ENCODE measurements at places on chromosomes 1 and 21.

- DNase-seq = no peak
These were observed 410.2 kb downstream of the MATN1 start for GRCh38 chr1:30313176-30313575.

DNA sequence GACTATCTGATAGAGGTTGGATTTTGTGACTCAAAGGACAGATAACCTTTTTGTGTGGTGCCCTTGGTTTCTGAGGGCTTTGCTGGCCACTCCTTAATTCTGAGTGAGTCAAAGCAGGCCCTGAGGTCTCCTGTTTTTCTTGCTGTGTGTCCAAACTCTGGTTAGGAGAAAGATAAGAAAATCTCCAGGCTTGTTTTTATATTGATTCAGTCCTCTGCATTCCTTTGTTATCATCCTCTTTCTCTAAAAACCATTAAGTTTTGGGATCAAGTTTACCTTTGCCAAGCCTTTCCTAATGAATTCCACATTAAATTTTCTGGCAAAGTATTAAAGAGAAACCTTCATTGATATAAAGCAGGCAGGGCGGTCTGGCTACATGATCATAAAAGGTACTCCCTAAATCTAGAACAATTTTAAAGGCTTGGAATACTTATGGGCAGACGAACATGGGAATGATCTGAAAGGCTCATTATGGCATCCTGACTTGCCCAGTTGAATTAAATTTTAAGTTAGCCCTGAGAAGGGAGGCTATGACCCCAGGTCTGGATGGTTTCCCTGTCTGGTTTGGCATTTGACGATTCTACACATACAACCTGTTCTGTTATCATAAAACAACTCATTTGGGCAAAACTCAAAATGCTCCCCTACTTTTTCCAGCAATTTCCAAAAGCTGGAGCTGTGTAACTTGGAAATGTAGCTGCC lies 20.8 kb downstream of the ZBTB8B start:
- no peak for DNase-seq

DNA sequence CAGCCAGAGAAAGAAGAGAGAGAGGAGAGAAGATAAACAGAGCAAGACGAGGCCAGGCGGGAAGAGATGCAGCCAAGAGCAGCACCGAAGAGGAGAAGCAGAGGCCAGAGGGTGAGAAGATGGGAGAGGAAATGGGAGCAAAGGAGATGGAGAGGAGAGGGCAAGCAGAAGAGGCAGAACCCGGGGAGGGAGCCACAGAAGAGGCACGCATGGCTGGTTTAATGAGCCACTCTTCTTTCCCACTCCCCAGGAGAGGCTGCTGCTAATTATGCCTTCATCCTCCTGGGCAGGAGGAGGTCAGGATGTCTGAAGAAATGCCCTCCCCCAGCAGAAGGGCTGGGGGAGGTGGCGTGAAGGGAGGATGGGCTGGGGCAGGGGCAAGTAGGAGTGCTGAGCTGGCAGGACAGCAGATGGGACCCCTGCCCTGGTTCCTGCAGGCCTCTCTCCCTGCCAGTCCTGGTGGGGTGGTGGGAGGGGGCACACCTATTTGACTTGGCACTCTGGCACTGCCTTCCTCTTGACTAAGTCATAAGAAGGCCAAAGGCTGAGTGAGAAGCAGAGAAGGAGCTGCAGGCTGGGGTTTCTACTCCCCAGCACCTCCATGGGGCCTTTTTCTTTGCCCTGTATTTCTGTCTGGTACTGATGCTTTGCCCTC lies 32.3 kb downstream of the KIRREL1 start:
- no peak for DNase-seq

DNA sequence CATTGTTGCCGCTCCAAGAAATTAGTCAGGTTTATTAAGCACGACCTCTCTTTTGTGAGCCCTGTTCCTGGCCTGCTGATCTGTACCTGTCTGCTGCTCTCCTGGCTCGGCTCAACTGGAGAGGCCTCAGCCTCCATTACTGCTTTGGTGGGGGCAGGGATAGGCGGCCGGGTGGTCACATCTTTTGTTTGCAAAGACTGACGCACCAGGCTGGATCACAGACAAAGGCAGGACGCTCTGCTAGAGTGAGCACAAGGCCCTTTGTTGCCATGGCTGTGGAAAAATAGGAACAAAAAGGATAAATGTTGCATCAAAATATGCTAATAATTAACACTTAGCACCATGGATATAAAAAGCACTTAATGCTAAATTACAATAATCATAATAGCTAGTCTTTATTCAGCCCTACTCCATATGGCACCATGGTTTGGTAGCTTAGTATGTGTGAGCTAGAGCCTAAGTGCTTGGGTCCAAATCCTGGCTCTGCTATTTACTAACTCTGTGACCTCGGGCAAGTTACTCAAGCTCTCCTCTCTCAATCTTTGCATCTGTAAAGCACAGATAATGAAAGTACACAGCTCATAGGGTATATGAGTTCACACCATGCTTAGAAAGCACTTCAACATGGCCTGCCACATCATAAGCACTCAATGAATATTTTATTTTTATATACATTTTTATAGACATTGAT lies 28.9 kb upstream of the HPDL start:
- no peak for DNase-seq

DNA sequence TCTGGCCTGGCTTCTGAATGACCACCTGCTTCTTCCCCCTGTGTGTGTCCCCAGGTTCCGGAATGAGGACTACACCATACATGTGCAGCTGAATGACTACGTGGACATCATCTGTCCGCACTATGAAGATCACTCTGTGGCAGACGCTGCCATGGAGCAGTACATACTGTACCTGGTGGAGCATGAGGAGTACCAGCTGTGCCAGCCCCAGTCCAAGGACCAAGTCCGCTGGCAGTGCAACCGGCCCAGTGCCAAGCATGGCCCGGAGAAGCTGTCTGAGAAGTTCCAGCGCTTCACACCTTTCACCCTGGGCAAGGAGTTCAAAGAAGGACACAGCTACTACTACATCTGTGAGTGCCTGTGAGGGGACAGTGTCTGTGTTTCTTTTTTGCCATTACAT lies 3.6 kb downstream of the EFNA1 start:
- DNase-seq = no peak

DNA sequence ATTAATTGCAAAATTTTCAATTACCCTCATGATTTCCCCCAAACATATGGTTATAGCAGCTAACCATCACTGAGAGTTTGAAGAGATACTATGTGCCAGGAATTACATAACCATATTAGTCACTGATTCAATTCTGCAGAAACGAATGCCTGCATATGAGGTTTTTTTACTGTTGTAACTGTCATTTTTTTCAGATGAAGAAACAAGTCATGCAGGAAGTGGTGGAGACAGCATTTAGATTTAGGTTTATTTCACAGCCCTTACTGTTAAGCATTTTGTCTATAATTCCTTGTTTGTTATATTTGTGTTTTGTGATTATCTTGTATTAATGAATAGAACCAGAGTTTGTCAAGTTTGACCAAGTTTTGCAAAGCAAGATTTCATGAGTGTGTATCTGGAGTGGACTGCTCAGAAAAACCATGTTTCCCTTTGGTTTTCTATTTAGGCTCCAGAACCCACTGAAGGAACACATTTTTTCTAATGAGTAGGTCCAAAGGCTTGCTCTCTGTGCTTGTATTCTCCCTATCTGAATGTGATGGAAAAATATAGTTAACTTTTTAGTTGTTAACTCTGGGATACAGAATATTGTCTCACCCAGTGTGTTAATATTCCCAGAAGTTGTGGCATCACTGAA lies 308.5 kb upstream of the ADAMTS5 start:
- DNase-seq = no peak

- DNase-seq = no peak
These were observed 47.1 kb downstream of the DYRK1A start for GRCh38 chr21:37413553-37414291.

DNA sequence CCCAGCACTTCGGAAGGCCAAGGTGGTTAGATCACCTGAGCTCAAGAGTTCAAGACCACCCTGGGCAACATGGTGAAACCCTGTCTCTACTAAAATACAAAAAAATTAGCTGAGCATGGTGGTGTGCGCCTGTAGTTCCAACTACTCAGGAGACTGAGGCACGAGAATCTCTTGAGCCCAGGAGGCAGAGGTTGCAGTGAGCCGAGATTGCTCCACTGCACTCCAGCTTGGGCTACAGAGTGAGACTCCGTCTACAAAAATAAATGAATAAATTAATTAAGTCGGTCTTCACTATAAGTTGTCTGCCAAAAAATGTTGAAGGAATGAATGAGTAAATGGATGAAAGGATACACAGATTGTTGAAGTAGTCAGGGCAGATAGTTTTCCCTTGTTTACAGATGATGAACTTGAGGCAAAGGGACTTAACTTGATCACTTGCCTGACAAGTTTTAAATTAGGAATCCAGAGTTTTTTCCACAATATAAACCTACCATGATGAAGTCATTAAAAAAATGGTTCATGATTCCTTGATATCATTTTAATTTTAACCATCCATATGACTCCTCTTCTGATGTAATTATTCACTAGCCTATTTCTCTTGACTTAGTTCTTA lies 130.8 kb downstream of the TLR5 start:
- DNase-seq = no peak

DNA sequence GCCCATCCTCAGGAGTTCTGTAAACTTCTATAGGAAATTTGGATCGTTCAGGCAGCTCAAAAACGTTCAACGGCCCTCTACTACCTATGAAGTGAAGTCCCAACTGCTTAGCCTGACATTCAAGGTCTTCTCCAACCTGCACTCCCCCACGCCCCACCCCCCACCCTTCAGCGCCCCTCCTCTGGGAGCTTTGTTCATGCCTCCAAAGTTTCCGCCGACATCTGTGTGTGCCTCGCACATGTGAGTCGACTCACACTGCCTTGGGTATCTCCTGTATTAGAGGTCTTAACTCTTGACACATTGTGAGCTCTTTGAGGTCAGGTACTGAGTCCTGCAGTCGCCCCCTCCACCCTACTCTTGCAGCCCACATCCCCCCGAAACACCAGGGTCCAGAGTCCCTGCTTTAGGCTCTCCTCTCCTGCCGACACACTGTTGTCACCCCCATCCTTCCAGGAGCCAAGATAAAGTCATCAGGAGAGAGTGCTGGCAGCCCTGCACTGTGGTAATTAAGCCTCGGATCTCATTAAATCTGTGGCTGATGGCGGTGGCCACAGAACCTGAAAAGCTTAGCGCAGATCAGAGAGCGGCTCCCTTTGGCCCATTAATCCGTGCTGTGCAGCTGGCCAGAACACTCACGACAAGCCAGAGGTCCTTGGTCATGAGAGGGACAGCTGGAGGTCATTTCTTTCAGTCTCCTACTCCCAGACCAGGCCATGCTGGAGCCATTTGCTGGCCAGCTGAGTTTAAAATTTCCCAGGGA lies 1.4 kb upstream of the PAFAH2 start:
- DNase-seq = no peak

- no peak for DNase-seq
These were observed 1.5 kb upstream of the DNAJB4 start for GRCh38 chr1:78003070-78003746.

- DNase-seq = no peak
These were observed 579 bp downstream of the SH3BP5L start for GRCh38 chr1:248825136-248825535.

DNA sequence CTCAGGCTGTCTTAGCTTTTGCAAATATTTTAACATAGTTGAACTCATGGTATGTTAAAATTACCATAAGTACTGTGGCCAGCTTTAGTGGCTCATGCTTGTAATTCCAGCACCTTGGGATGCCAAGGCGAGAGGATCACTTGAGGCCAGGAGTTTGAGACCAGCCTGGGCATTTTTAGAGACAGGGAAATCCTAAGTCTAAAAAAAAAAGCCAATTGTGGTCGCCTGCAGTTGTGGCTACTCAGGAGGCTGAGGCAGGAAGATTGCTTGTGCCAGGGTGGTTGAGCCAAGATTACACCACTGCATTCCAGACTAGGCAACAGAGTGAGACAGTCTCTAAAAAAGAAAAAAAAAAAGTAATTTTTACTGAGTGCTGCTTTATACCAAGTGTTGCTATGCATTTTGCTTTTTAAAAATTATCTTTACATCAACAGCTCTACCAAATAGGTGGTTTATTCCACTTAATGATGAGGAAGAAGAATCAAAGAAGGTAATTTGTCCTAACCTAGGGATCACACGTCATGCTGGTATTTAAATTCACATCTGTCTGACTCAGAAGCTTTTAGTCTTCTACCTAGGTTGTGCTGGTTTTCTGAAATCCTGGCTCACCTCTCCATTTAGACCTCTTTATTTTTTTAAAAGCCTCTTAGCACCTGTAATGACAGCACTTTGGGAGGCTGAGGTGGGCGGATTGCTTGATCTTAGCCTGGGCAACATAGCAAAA lies 16.8 kb downstream of the PPP1R12B start:
- no peak for DNase-seq

GRCh38 chr1:10897981-10898728 lies 101.7 kb upstream of the CASZ1 start:
- DNase-seq = no peak
